ENCODE measurements at places on chromosomes 7 and 10.

- no peak for DNase-seq
Observed at GRCh38 chr10:99785646-99786045, 3.2 kb downstream of the ABCC2 start.

- DNase-seq = no peak
Observed at GRCh38 chr7:4661871-4662270, 20.2 kb upstream of the FOXK1 start.

DNA sequence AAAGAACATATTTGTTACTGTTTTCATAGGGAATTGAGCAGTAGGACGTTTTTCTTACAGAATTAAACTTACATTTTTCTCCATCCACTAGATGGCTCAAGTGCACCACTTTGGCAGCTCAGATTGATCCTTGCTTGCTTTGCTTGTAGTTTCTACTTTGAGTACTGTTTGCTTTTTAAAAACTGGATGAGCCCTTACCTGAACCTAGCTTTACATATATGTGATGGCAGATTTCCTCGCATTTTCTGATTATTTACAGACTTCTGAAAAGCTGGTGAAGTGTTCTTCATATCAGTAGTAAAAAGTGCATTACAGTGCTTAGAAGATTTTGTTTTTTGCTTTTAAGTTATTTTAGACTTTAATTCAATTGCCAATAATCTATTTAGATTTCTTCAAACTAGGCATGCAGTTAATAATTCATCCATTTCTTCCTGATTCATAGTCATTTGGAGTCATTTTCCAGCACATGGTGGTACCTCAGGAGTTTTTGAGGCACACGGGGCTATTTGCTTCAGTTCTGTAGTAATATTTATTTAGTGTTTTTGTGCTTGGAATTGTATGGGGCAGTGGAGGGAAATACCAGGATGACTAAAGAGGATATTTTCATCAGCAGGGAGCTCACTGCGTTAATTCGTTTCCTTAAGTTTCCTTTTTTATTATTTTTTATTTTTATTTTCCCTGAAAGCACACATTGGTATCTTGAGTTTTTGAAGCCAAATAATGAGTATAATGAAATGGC, 57.3 kb downstream of the MAPK8 start:
- DNase-seq = no peak

GRCh38 chr10:47176903-47177868, 122.8 kb upstream of the GDF10 start:
- DNase-seq = no peak

- no peak for DNase-seq
Observed at GRCh38 chr7:100044718-100045117, 4.9 kb upstream of the ZSCAN21 start.

DNA sequence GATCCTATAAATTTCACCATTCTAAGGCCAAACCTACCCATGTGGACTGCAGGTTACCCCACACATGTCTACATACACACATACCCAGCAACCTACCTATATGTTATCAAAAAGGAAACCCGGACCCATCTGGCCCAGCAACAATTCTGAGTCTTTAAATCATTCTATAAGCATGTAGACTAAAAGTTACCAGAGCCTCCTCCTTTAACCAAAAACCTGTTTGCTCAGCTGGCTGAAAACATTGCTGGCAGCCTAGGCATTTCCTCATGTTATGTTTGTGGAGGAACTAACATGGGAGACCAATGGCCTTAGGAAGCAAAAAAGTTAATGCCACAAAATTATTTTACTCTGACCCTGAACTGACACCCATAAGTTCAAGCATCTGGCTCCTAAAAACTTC, 5.3 kb upstream of the ADCK2 start:
- no peak for DNase-seq

GRCh38 chr7:38839851-38840250, 69.1 kb downstream of the VPS41 start:
- DNase-seq = no peak

- DNase-seq = no peak
Observed at GRCh38 chr7:47461161-47461560, 120.8 kb downstream of the TNS3 start.

DNA sequence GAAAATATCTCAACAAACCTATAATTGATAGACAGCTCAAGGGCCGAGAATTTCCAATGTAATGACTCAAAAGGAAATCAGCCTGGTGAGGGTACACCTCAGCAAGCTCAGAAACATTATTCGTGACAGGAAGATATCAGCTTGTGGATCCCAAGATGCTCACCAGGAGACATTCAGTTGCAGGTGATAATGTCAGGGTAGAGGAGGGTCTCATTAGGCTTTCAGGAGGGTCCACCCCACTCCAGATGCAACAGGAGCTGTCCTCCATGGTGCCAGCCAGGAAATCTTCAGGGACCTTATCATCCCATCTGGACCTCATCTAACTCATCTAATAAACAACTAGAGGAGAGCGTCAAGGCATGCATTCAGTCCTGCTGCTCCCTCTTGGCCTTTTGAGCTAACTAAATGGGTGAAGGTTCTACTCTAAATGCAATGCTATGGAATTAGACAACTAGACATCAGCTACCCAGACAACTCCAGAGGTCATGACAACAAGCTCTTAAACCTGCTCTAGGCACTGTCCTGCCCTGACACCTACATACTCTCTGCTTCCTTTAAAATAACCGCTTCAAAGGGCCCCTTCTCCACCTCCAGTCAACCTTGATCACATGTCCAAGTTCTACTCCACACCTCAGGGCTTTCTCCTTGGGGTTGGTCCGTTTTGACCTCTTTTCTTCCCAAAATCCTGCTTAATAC, 4.3 kb upstream of the GIMAP5 start:
- DNase-seq = no peak

DNA sequence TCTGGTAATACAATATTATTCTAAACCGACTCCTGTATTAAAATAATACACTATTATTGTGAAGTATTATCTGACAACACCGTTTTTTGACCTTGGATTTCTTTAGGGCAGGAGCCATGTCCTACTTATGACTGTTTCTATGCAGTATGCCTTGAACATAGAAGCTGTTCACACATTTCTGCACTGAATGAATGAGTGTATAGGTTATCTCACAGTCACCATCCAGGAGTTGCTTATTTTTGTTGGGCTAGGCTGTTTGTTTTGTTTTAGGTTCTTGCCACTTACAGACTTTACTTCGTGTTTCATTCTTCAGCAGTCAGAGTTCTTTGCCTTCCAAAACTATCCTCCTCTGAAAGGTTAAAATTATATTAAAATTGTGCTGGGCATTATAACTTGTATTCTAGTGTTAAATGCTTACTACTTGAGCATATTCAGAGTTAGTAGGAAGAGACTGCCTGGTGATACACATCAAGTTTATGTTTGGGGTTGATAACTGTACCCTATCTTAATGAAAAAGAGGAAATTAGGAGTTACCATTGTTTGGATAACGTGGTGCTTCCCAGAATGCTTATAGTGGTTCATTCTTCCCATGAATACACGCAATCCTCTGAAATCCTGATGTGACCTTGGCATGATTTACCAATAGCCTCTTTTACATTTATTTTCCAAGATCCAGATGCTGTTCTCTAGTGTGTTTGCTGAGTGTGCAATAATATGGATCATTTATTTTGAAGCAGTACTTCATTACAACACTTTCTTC, 1.7 kb downstream of the RALA start:
- no peak for DNase-seq
